ENCODE measurements at places on chromosomes 12 and 14.

- DNase-seq: no peak
Measured at GRCh38 chr12:57205186-57205585, 11.4 kb upstream of the NXPH4 start.

DNA sequence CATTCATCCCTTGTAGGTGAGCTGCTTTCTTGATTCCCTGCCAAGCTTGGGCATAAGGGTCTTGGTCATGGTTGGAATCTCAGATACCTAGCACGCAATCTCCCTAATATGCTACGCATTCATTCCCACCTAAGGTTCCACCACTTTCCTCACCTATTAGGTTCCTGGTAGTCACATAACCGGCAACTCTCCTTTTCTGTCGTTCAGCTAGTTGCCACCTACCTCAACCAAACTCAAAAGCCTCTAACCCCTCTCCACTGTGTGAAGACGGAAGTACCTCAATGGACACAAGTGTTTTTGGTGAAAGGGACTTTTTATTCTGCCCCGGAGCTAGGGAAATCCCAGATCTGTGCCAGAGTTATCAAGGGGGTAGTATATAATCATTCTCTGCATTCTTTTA is 1.3 kb upstream of the TBC1D15 start:
- DNase-seq: no peak

GRCh38 chr14:76267322-76268046 is 108.5 kb upstream of the ESRRB start:
- peak; percentile 16 for DNase-seq

- DNase-seq: no peak
Measured at GRCh38 chr12:55780685-55781084, 36.8 kb downstream of the SARNP start.

GRCh38 chr12:118060301-118061010 is 523 bp downstream of the WSB2 start:
- peak; percentile 64 for DNase-seq

- no peak for DNase-seq
Measured at GRCh38 chr14:53696217-53696965, 260.2 kb downstream of the BMP4 start.

- DNase-seq: no peak
Measured at GRCh38 chr14:53842938-53843337, 113.7 kb downstream of the BMP4 start.

DNA sequence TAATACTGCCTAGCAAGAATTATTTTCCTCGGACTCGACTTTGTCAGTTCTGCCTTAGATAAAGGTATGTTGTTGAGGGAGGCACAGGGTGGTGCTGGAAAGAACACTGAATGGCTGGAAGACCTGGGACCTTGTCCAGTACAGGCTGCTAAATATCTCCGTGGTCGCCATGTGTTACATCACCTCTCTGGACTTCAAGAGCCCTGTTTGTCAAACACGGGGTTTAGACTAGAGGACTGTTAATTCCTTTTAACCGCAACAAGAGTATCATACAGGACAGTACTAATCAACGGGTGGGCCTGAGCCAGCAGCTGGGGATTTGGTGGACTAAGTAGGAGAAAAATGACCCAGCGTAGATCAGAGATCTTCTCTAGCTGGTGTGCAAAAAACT is 476.3 kb downstream of the LRIG3 start:
- no peak for DNase-seq

- no peak for DNase-seq
Measured at GRCh38 chr14:38208618-38209562, 1.2 kb downstream of the SSTR1 start.

DNA sequence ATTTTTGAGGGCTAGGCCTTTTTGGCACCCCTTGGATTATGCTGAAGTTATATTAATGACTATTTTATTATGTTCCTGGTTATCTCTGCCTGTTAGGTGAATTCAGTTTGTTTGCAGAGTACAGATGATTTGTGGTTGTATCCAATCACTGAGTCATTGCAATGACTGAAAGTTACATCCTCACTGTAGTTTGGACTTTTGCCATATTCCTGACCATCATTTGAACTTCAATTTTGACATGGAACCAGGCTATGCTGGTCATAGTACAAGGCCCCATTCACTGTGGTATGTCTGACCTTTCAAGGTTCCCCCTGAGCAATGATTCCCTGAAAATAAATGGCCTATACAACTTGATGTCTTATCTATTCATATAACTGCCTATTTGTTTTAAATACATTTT is 621.0 kb downstream of the CCER1 start:
- DNase-seq: no peak

- DNase-seq: no peak
Measured at GRCh38 chr14:72554994-72555608, 338.8 kb downstream of the DPF3 start.

- DNase-seq: no peak
Measured at GRCh38 chr14:28375295-28375694, 391.3 kb upstream of the FOXG1 start.

GRCh38 chr14:50719911-50720759 is 52.0 kb upstream of the SAV1 start:
- DNase-seq: no peak

- no peak for DNase-seq
Measured at GRCh38 chr14:36807727-36808126, 146.1 kb downstream of the PAX9 start.

GRCh38 chr12:52618216-52618615 is at the start of gene KRT73:
KRT73 (minus strand) TSS chr12:52618559; CDS start chr12:52618524, 35 bp downstream.
- no peak for DNase-seq

DNA sequence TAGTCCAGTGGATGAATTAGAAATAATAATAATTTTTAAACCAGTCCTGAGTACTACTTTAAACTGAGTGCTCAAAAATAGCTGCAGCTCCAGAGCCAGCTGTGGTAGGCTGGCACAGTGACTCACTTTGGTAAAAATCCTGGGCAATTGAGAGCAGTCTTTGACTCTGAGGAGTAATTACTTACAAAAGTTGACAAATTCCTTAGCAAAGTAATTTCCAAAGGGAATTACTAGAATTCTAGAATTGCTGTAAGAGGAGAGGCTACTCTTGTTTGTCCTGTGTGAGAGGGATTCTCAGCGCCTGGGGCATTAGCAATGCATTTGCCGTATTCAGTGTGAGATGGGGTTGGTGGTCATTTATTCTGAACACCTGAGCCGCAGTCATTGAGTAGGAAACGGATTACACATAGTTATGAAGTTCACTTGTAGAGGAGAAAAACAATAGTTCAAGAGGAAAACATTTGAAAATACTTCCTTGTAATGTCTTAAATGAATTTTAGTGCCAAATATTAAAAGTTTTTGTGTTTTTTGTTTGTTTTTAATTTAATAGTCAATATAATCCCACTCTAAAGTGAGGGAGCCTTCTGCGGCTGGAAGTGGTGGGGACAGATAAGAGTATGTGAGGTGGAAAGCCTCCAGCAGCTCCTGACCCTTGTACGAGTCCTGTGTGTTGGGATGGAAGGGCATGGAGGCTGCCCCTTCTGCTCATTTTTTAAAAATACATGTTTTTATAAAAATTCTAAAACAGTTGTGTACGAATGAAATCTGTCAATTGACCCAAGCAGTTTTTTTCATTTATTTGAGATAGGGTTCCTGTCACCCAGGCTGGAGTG is 41.9 kb downstream of the EID3 start:
- DNase-seq: no peak

GRCh38 chr12:103077108-103077773 is 119.8 kb downstream of the ASCL1 start:
- no peak for DNase-seq

GRCh38 chr12:7282844-7283243 is 21.0 kb upstream of the ACSM4 start:
- DNase-seq: peak; percentile 6

DNA sequence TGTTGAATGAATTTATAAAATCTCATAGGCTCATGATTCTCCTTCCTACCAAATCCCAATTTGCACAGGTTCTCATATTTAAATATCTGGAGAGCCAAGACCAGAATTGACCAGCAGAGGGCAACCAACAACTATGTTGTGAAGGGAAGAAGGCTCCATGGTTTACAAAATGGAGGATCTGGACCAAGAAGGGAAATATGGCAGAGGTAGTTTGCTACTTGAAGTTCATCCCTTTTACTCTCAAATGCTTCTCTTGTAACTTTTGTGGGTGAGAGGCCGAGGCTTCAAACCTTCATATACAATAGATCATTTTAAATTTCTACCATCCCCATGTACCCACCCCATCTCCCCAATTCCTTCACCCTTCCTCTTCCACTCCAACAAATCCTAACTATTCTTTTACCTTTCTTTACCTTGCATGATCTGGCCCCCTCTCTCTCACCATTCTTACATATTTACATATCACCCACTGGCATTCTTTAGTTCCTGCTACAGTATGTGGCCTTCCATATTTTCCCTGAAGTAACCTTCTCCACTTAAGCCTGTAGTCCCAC is 3.8 kb upstream of the SMARCC2 start:
- peak; percentile 44 for DNase-seq

DNA sequence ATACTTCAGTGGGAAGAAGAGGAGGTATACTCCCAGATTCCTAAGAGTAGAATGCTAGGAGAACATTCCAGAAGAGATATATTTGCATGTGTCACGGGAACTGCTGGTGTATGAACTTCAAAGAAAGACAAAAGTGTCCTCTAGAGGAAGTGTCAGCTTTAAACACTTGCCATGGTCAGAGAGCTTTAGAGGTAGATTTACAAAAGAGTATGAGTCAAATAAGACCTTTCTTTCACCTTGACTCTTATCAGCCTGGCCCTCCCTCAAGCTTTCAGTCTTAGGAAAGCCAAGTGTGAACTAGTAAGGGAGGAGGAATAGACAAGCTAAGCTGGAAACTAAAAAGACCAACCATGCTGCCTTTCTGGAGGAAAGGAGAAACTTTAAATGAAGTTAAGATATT is 34.7 kb downstream of the COX8C start:
- no peak for DNase-seq

- peak; percentile 23 for DNase-seq
Measured at GRCh38 chr14:100440207-100440631, 117.1 kb downstream of the SLC25A47 start.

GRCh38 chr12:26029736-26030022 is 71.2 kb downstream of the RASSF8 start:
- no peak for DNase-seq

DNA sequence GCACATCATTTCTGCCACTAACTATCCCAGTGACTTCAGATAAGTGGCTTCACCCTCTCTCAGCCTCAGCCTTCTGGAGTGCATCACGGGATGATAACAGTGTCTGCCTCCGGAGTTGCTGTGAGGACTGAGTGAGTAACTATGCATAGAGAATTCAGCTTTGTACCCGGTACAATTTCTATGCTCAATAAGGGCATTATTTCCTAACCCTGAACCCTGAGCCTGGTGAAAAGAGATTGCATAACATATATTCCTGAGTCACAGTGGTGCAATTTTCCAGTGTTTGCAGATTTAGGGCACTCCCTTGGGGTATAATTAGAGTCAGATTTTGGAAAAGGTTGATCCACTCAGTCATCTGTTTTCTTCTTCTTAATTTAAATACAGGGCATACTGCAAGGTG is 181.1 kb downstream of the PTPN11 start:
- no peak for DNase-seq

DNA sequence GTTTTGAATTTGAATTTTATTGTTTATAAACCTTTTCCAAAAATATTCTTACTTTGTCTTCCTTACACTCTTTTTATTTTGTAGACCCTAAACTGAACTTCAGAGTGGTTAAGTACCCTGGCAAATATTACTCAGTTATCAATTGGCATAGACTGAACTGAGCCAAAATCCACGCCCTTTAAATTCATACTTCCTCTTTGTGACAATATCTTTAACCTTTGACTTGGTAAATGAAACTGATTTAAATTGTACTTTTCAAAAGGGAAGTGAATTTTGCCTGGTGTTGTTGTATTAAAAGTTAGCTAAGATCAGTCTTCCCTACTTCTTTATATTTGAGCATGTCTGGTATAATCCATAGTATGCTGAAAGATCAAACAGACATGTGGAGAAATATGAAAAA is 184.3 kb upstream of the USP15 start:
- no peak for DNase-seq

- DNase-seq: no peak
Measured at GRCh38 chr12:117309276-117309925, 52.0 kb downstream of the NOS1 start.

GRCh38 chr14:55867719-55868118 is 250.5 kb upstream of the PELI2 start:
- DNase-seq: no peak

- no peak for DNase-seq
Measured at GRCh38 chr12:27270148-27270547, 26.1 kb downstream of the STK38L start.

GRCh38 chr14:21300892-21301291 is 21.0 kb downstream of the RPGRIP1 start:
- peak; percentile 72 for DNase-seq
